T follicular helper cell (primary cell): ENCODE measurements at places on chromosomes 3 and 15.

DNA sequence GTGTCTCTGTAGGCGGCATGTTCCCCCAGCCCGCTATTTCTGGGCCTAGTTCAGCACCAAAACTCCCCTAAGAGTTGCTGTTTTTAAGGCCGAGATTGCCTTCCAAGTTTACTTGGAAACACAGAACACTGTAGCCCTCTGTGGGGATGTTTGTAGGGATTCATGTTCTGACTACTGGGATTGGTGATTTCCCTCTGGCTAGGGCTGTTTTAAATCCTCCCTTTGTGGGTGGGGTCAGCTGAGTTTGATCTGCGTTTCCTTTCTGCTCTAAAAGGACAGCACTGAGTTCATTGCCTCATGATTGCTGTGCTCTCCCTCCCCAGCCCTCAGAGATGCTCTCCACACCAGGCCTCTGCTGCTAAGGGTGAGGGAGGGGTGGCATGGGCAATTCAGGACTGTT is 640.6 kb upstream of the DPPA4 start:
- DNase-seq, result no peak

- no peak for DNase-seq
Measured at GRCh38 chr15:98025237-98025636, 64.7 kb downstream of the ARRDC4 start.

- DNase-seq, result no peak
Measured at GRCh38 chr3:169591983-169592644, 71.4 kb downstream of the MECOM start.

DNA sequence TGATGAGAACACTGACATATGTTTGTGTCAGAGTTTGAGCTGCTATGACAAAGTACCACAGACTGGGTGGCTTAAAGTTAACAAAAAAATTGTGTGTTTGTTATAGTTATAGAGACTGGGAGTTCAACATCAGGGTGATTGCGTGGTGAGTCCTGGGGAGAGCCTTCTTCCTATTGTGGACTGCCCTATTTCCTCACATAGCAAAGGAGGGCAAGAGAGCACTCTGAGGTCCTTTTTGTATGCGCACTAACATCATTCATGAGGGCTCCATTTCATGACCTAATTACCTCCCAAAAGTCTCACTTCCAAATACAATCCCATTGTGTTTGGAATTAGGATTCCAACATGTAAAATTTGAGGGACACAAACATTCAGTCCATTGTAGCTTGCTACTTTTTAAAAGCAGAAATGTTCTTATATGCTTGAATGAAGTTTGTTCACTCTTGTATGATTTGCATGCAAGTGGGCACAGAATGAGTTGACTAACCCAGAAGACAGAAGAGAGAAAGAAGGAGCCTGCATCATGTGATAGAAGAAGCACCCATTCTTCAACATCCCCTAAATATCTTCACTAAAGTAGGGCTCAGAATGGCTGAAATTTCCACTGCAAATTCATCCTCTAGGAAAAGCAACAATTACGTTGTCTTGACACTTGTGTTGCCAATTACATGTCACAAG is 18.9 kb upstream of the ALCAM start:
- DNase-seq, result no peak

DNA sequence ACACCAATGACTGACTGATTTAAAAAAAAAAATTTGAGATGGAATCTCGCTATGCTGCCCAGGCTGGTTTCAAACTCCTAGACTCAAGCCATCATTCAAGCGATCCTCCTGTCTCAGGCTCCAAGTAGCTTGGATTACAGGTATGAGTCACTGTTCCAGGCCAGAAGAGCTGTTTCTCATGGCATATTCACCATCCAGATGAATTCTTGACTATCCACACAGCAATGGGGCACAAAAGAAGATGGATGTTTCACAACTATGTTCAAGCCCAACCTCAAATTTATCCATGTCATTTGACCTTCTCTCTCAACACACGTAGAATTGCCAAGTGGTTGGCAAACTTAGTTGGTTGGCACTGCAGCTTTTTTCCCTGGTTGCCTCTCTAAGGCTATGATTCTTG is 40.6 kb downstream of the PRICKLE2 start:
- DNase-seq, result no peak

- DNase-seq, result no peak
Measured at GRCh38 chr15:97383516-97383915, 577.0 kb upstream of the ARRDC4 start.

GRCh38 chr3:139732729-139733128 is 55.0 kb upstream of the NMNAT3 start:
- DNase-seq, result no peak

GRCh38 chr3:45409921-45410320 is 21.5 kb downstream of the LARS2 start:
- DNase-seq, result no peak

DNA sequence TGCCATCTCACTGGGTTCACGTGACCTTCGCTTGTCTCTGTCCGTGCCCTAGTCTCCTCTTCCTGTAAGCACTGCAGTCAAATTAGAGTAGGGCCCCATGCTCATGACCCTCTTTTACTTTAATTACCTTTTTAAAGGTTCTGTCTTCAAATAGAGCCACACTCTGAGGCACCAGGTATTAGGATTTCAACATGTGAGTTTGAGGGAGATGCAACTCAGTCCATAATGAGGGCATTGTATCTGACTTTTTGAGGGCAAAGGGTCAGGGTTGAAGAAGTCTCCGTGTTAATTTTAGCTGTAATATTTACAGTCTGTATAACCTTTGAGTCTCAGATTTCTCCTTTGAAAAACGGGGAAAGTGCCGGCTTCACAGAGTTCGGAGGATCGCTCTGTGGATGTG is 82.9 kb downstream of the CHRNA7 start:
- DNase-seq, result no peak

DNA sequence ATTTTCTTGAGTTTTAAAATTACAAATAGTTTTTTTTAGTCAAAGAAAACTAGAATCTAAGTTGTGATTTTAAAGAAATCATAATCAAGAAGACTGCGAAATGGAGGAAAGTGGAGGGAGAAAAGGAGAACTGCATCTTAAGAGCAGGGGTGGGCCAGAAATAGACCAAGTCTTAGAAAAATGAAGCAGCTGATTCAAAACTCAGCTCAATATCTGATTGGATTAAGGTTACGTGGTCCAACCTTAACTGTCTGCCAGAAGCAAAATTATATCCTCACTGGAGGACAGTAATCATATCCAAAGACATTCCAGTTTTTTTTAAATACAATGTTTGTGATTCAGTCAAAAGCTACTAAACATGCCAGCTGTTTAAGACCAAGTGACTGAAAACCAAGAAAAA is 41.4 kb downstream of the CHSY1 start:
- no peak for DNase-seq

DNA sequence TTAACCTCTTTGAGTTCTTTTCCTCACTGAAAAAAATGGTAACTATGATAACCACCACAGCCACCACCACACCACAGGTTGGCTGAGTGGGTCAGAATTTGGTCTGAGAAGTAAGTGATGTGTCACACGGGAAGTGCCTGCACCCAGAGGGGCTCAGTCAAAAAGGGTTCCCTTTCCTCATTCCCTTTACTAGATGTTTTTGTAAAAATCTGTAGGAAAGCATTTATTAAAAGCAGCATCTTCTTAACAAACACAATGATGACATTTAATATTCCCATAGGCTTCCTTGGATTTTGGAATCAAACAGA is 23.2 kb downstream of the CFAP92 start:
- no peak for DNase-seq

DNA sequence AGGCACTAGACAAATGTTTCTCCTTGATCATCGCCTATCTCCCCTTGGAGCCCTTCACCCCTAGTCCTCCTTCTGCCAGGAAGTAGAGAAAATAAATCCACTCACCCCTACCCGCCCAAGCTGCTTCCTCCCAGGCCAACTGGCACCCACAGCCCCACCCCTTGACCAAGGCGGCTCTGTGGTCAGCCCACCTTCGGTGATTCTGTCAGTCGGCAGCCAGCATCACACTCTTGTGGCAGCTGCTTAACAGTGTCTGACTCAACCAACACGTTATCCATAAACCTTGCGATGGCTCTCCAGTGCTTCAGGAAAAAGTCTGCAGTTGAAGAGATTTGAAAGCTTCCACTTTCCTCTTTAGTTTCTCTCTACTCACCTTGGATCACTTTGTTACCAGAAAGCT is 7.6 kb downstream of the SHF start:
- no peak for DNase-seq

DNA sequence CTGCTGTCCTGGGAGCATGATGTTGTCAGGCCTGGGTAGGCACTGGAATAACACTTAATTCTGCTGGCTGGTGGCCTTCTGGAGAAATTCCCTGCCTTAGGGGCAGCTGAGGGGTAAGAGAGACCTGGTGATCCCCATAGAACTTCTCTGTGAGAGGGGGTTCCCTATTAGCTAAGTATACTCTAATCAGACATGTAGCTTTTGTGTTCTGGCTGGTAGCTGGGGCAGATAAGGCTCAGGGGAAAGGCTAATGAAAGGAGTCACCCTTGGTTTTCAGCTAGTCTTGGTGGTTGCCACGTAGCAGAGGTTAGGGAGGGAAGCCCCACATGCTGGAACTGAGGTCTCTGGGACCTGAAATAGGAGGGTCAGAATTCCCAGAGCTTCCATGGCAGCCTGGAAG is 952 bp upstream of the HDDC3 start:
- no peak for DNase-seq
